Ureter (tissue), 1 donor: ENCODE measurements at places on chromosomes 3 and 15. TPM values are rescaled to one million over a fixed set of nuclear protein-coding genes. Genes with fewer than 3 reads are reported as not detected.
A peak's percentile ranks its signal among the peaks of the same experiment; 100 is the strongest.

Gene PEX5L
- total RNA-seq = 0.08 TPM

Gene CPNE4
- total RNA-seq = 1.9 TPM

Gene RNU5B-1
- not detected for total RNA-seq

Gene PLAAT1
- 0.96 TPM for total RNA-seq

Gene UBAP1L
- total RNA-seq = 9.4 TPM

Gene SRPRB
- 52.7 TPM for total RNA-seq

DNA sequence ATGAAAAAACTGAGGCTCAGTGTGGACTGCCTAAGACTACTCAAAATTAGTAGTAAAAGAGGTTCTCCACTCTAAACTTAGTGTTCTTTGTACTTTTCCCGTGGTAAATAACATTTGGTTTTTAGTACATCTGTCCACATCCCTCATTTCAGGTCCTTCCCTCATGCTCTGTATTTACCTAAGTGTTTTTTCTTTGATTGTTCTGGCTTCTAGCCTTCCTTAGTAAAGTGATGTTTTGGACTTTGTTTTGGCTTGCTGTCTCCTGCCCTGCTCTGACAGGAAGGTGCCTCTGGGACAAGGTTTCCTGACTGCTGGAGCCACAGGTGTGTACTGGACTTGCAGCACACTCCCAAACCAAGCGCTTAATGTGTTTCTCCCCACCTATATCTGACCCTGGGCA, 29.9 kb upstream of the ALDH1A2 start:
- no peak for DNase-seq

GRCh38 chr15:38660738-38661137, 96.1 kb upstream of the RASGRP1 start:
- no peak for DNase-seq

DNA sequence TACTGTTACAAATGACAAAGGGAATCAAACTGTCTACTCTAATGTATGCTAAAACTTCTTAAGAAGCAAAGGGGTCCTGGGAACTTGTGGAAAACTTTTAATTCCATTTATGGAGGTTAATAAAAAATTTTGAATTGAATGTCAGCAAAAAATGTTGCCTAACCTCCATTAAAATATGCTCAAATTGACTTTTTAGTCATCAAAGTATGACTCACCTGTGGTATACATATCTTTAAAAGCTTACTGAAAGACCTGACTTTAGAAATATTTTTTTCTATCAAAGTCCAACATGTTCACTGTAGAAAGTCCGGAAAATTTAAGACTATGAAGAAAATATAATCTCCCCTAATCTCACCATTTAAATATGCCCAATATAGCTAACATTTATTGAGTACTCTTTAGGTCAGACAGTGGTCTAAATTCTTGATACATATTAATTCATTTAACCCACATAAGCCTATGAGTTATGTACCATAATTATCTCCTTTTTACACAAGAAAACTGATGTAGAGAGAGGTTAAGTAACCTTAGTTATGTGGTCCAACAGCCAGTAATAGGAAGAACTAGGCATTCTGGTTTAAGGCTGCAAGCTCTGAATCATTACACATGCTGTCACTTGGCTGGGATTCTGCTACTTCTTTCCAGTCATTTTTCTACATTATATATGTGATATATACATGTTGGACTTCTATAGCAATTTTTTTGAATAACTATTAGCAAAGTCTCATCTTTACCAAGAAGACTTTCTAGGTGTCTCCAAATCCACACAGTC, 83.6 kb downstream of the PDZRN3 start:
- no peak for DNase-seq

DNA sequence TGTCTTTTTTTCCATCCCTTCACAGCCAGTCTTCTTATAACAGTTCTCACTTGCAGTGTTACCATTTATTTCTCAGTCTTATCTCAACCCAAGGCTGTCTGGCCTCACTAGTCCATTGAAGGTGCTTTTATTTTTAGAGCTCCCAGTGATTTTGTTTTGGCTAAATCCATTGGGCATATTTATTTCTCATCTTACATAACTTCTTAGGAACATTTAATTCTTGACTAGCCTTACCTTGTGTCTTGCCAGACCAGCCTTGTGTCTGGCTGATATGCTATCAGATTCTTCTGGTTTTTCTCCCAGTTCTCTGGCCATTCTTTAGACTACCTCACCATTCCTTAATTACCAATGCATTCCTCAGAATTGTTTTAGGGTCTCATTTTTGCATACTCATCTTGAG, 42.3 kb upstream of the TUSC7 start:
- no peak for DNase-seq

DNA sequence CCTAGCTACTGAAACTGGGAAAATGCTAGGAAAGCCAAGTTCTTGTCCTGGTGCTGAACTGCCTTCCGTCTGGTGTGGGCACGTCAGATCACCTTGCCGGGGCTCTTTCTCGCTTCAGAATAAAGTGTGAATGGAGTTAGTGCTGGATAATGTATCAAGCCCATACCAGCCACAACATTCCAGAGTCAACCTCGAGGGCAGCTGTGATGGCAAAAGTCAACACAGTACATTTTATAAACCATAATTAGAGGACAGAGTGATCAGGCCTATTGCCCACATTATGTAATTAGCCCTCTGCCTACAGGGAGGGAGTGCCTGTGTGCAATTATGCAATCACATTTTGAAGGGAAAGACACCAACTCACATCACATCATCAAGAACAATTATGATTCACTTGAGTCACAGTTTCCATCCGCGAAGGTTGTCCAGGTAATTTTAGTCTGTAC, 165.2 kb downstream of the RORA start:
- no peak for DNase-seq

DNA sequence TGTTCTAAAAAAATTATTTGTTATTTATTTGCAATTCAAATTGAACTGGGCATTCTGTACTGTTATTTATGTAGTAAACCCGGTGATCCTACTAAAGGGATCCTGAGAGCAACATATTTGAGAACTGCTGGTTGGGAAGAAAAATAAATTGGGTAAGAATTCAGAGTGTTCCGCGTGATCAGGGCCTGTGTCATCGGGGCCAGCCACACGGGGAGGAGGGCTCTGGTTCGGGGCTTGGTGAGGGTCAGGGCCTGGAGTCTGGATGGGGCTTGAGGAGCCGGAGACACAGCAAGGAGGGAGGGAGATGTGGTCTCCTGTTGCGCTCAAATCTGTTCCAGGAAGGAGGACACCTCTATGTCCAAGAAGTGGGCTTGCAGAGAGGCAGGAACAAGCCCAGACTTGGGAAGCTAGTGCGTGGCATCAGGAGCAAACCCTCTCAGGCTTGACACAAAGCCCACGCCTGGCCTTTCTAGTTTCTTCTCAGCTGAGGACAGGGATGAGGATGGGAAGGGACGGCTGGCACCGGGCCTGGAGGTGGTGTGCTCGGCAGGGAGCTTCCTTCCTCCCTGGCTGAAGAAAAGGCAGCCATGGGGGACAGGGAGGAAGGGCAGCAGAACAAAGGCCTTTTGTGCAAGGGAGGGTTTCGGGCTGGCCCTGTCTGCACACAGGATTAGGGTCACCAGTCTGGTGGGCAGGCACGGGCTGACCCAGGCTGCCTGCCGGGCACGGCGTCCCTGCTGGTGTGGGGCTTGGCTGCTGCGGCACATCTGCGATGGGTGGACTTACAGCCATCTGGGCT, 22.9 kb upstream of the FBLN2 start:
- no peak for DNase-seq

DNA sequence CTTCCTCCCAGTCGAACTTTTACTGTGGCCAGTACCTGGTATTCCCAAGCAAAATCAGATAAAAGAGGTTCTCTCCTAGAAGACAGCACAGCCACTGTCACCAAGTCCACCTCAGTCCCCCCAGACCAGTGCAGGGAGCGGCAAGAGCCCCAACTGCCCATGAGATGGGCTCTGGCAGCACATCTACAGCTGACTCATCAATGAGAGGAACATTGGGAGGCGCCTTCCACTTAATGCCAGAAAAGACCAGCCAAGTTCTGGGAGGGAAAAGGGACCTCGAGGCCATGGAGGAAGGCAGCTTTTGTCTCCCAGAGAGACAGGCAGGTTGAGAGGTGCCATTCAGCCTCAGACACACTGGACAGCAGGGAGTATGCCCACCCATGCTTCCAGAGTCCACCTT, 28.2 kb downstream of the POC1A start:
- DNase-seq = no peak

DNA sequence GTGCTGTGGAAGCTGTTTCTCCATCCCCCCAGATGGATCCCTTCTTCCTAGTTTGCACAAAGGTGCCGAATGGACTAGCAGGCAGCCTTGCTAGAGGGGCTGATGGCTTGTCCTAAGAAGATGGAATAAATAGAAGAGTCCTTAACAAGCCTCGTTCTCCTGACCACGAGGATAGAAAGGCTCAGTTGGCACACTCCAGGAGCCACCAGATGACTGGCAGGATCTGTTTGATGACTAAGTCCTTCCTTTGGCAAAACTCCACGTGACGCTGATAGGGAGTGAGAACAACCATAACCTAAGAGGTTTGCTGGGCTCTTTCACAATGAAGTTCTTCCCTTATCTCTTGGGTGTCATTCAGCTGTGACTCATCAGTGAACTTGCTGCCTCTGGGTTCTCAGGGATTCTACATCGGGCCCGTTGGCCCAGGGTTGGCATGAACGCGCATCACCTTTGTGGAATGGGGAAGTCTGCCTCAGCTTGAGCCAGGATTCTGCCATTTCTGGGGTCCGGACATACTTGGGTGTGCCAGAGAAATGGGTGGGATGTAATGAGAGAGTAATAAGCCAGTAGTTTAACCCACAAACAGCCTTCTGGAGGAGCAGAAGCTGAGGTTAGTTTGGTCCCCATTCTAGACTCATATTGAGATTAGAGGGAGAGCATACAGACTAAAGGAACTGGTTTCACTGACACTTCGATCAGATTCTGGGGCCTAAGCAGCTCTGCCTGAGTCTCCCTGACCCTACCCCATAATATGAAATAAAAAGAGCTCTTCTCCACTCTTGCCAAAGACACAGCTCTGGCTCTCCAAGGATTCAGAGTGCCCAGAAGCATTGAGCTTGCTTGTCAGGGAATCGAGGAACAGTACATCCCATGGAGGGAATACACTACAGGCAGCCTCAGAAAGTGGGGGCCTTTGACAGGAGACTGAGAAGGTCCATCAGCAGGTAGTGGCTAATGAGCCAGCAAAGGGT, 2.0 kb upstream of the MELTF start:
- DNase-seq = peak; percentile 83

GRCh38 chr15:64456634-64457108, 3.7 kb upstream of the ZNF609 start:
- no peak for DNase-seq

DNA sequence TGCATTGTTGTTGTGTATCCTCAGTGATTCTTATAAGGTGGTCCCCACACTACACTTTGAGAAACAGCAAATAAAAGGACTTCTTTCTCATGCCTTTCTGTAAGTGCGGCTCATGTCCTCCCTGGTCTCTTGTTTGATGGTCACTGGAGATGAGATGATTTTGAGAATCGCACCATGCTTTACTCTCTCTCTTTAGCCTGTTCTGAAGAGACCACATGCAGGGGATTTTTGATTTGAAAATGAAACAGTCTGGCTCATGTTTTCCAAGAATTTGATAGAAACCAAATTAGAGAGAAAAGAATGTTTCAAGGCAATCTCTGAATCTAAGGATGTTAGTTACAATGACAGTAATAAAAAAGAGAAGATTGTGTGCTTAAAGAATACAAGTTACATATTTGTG, 18.0 kb downstream of the CLDN11 start:
- DNase-seq = no peak

GRCh38 chr3:124629497-124629896, 100.8 kb upstream of the UMPS start:
- DNase-seq = no peak

- DNase-seq = no peak
Measured at GRCh38 chr3:188607805-188608315, 453.9 kb downstream of the LPP start.

DNA sequence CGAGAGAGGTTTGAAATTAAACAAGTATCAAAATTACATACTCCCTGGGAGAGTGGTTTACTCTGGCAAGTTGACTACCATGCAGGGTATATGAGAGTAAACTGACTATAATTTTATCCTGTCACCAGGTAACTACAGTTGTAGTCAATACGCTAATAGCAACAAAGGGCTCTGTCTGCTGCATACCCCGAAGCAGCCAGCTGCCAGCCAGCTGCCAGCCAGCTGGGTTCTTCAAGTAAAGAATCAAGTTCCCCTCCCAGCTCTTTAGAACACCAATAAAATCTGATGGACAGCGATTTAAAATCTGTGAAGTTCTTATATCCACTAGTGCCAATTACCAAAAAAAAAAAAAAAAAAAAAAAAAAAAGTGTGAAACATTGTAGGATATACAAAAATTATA, 417.7 kb upstream of the CFAP20DC start:
- no peak for DNase-seq

DNA sequence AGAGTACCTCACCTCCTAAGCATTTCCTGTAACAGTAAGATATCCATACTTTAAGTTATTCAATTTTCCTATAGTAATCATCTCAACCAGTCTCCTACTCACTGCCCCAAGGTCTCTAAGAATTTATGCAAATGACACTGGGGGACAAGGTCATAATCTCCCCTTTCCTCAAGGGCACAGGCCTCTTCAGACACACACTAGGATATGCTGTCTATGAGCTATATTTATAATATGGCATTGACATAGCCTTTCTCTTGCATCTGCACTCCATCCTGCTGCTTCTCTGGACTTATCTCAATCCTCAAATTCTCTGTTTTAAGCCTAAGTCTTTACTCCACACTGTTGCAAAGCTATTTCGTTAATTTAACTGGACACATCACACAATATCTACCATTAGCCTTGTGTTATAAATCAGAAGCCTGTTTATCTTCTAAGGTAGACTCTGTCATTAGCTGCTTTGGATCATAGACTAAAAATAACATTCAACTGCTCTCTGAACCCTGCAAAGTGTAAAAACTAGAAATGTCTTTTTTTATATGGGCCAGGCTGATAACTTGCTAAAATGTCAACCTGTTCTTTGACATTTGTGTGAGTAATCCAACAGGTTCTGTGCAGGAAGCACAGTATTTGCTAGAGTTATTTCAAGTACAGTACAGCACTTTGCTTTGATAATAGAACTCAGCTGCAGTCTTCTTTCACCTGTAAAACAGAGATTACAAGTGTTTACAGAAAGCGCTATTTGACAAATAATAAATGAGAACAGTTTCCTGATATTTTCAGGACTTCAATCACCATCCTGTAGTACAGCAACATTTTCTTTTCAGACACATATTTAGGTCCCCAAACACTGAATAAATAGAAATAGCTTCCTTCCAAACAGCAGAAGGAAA, 17.8 kb upstream of the SEC62 start:
- no peak for DNase-seq
